Gastroesophageal sphincter (tissue), 4 donors: ENCODE measurements at places on chromosomes 3 and 15.

DNA sequence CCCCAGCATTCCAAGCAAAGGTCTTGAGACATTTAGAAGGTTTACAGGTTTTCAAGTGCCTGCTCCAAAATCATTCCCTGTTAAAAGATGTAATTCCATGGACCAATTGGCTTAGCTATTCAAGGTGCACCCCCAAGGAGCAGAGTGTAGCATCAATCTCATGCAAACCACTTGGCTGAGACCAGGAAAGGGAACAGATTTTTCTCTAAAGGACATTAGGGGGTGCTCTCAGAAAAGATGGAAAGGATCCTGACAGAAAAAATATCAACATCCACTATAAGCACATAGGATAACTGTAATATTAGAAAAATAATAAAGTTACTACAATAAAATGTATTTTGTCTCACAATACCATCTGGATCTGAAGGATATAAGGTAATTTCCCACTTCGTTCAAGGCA is 328.0 kb upstream of the CDIN1 start:
- no peak for ATAC-seq

- ATAC-seq = no peak
These were observed 60.5 kb downstream of the LINGO1 start for GRCh38 chr15:77572186-77572585.

- peak; percentile 20 for ATAC-seq
These were observed 156.7 kb downstream of the KLF13 start for GRCh38 chr15:31483053-31483985.

GRCh38 chr3:9732080-9732739 is 675 bp downstream of the BRPF1 start:
- ATAC-seq = no peak

- ATAC-seq = no peak
These were observed 458.5 kb upstream of the ARRDC4 start for GRCh38 chr15:97502038-97502437.

DNA sequence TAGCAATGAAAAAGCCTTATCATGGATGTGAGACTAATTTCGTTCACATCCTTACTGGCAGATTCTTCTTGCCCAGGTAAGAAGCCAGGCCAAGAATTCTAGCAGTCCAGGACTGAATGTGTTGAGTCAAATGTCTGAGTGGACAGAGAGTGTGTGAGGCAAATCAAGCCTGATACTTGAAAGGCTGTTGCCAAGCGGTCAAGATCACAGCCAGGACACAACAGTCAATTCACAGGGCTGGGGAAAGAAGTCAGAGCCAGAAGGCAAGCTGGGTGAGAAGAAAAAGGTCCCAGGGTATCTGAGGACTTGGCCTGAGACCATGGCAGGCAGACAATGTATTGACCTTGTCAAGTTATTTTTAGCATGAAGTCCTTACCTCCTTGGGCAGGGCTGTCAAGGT is 301.3 kb downstream of the ZNF385D start:
- ATAC-seq = no peak

GRCh38 chr3:197216169-197216860 is 82.1 kb downstream of the DLG1 start:
- peak; percentile 48 for ATAC-seq

GRCh38 chr15:79675982-79676381 is 220.8 kb downstream of the MTHFS start:
- ATAC-seq = no peak

GRCh38 chr3:40185029-40185695 is 124.3 kb upstream of the EIF1B start:
- ATAC-seq = no peak

DNA sequence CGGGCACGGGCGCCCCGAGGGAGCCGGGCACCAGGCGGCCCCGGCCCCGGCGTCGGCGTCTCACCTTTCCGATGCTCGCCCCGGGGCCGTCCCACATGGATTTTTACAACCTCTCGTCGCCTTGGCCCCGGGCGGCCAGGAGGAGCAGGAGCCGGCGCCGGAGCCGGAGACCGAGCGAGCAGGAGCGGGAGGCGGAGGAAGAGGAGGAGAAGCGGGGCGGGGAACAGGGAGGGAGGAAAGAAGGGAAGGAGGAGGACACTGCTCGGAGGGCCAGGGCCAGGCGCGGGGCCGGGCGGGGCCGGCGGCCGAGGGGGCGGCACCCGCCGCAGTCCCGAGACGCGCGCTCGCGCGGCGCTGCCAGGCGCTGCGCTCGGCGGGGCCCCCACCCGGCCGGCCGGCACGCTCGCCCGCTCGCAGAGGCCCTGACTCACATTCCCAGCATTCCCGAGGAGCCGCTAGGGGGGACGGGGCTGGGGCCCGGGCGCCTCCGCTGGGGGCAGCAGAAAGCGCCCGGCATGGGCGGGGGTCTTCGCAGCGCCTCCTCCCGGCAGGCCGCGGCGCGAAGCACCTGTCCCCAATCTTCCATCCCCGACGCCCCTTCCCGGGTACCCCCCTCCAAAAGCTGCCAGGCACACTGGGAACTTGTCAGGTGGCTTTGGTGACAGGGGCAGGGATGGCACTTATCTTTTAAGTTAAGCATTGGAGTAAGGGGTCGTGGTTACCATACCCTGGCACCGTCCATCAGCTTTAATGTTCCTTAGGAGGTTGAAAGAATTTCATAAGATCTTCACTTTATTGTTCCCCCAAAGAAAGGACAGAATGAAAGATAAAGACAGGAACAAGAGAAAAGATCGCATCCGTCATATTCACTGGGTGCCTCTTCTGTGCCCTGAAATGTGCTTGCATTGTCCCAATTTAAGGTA is at the start of gene ERC2:
Gene ERC2, minus strand, starts transcription at position 284 of the 923 bp plus-strand sequence.
- ATAC-seq = peak; percentile 86
